ENCODE measurements at places on chromosomes 6 and 20.

GRCh38 chr20:22752324-22752723 lies 168.0 kb upstream of the FOXA2 start:
- no peak for DNase-seq

- DNase-seq = no peak
These were observed 53.2 kb downstream of the IRF4 start for GRCh38 chr6:444653-445275.

GRCh38 chr6:14178083-14178445 lies 60.5 kb downstream of the CD83 start:
- DNase-seq = peak; percentile 68

DNA sequence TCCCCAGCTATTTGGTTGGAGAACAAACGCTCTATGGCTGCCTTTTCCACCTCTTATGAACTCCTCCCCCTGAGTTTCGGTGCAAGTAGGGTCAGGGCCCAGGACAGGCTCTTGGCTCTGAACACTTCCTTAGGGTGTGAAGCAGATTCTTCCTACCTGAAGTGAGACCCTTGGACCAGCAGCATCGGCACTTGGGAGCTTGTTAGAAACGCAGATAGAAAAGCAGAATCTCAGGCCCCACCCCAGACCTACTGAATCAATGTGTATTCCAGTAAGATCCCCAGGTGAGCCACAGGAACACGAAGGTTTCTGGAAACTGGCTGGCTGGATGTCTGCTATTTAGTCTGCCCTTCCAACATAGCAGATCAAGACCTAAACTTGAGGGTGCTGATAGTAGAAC lies 3.2 kb downstream of the FAM50B start:
- DNase-seq = no peak

- no peak for DNase-seq
These were observed 2.8 kb downstream of the DLGAP4 start for GRCh38 chr20:36308986-36309385.

DNA sequence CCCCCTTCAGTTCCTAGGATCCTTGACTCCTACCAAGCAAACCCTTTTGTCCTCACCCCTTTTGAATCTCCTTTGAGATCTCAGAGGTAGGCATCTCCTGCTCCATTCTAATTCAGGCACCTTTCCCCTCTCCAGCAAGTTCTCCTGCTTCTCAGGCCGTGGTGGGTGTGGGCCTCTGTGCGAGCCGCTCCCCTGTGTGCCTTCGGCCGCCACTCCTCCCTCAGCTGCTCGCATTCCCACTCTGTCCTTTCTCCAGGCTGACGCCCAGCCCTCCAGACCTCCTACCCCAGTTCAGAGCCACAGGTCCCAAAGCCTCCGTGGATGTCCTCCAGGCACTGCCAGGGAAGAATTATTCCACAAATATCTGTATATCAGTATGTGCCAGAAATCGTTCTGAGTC lies 19.7 kb upstream of the RPS6KA2 start:
- DNase-seq = no peak

DNA sequence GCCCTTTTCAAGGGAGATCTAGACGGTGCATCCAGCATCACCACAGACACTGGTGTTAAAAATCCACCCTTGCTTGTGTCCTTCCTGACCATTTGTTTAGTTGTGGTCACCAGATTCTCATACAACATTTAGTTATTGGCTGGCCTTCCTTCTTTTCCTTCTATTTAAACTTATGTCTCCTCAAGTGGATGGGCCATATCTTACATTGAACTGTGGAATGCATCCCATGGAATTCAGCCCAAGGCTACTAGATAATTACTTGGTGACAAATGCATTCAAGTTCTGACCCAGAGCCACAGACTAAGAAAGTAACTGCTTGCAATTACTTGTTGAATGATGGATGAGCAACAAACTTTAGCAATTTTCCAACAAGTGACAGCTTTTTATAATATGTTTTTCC lies 198.9 kb upstream of the SSTR4 start:
- DNase-seq = peak; percentile 75

DNA sequence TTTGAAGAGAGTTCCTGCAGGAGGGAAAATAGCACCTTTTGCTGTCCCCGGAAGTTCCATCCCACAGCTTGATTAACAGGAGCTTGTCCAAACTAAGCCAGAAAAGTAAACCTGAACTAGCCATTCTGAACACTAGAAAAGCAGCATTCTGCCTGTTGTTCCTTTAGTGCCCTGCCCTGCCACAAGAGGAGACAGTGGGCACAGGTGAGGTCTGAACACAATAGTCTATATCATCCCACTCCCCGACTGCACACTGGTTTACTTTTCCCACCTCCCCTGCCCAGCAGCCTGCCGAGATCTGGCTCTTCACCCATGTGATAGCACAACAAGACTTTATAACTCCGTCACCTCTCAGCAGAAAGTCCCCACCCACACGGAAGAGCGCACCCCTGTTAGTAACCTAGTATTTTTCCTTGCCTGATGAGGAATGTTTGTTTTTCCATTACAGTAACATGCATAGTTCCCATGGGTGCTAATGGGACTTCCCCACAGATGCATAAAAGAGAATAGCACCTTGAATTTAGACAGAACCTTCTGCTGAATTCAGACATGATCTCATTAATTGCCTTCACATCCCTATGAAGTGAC lies 59.7 kb downstream of the TFAP2A start:
- peak; percentile 14 for DNase-seq

DNA sequence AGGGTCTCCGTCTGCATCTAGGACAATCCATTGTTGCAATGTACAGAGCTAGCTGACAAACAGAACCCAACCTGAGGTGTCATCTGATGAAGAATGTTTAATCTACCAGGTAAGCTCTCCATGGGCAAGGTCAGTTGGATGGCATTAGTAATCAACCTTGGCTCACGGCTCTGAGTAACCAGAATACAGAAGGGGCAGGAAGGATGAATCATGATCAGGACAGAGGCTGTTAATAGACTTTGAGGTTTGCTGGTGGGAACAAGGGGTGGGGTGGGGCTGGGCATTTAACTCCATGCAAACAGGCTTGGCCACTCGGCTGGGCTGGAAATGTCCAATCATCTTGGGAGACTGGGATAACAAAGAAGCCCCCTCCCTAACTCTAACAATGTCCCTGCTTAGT lies 77.1 kb upstream of the MRPS10 start:
- peak; percentile 79 for DNase-seq

GRCh38 chr6:29745855-29746449 lies 22.7 kb downstream of the HLA-F start:
- DNase-seq = no peak

- peak; percentile 41 for DNase-seq
These were observed 69.7 kb downstream of the EFHC1 start for GRCh38 chr6:52489881-52490280.

- DNase-seq = no peak
These were observed 270.5 kb downstream of the NRN1 start for GRCh38 chr6:5736016-5736738.

DNA sequence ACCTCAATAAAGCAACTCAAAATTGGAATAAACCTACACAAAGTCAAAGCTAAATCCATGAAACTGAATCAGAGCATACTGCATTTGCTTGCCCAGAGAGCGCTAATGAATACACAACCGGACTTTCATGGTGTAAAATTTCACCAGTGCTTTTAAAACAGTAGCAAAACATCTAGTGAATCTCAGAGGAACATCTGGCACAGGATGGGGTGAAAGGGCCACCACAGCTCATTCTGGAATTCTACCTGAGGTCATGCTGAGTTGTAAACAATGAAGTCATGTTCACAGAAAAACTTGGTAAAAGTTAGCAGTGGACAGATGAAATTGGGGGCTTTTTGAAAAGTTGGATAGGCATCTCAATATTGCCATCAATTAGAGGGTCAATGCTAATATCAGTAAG lies 125.6 kb upstream of the STXBP5 start:
- peak; percentile 2 for DNase-seq

- no peak for DNase-seq
These were observed 31.2 kb downstream of the PNLDC1 start for GRCh38 chr6:159831373-159831679.

GRCh38 chr6:151524059-151524458 lies 30.2 kb downstream of the CCDC170 start:
- peak; percentile 9 for DNase-seq

GRCh38 chr6:109454496-109455436 lies 806 bp downstream of the MICAL1 start:
- DNase-seq = no peak

GRCh38 chr6:17839513-17840223 lies 132.9 kb upstream of the NUP153 start:
- DNase-seq = no peak

- DNase-seq = no peak
These were observed 244.2 kb downstream of the CBLN4 start for GRCh38 chr20:55761100-55761499.

- no peak for DNase-seq
These were observed 7.0 kb downstream of the CTCFL start for GRCh38 chr20:57517904-57518303.

- DNase-seq = peak; percentile 86
These were observed 1.0 kb downstream of the IGF2R start for GRCh38 chr6:159969921-159970320.

- no peak for DNase-seq
These were observed 7.9 kb upstream of the FAM209A start for GRCh38 chr20:56516631-56517030.

- no peak for DNase-seq
These were observed 140.4 kb upstream of the TAB2 start for GRCh38 chr6:149176971-149177667.

DNA sequence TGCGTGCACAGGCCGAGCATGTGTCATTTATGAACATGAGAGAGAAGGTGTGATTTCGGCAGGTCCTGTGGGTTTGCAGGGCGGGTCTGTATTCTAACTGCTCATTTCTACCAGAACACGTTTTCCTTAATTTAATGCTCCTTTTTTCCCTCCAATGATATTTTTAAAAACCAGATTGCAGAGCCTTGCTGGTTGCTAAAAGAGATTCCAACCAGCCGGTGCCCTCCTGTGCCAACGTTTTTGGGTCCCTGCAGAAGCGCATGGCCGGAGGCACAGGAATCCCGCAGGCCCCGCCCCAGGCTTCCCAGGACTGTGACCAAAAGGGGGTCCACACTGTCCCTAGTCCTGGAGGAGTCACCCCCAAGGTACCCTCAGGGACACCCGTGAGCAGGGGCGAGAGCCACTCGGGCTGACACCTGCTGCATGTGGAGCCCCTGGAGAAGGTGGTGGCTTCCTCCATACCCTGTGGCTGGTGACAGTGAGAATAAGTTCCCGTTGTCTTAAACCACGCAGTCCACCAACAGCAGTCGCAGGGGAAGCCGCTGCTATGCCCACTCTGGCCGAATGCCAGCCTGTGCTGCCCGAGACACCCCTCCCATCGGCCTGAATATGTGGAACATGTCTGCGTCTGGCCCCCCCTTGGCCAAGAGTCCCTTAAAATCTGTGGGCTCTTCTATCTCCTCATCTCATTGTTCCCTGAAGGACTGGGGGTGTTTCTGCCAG lies 15.7 kb upstream of the NTSR1 start:
- DNase-seq = no peak

GRCh38 chr6:7914991-7915789 lies 4.6 kb upstream of the TXNDC5 start:
- DNase-seq = peak; percentile 69

- DNase-seq = peak; percentile 85
These were observed 561.3 kb upstream of the JAG1 start for GRCh38 chr20:11235058-11235457.

DNA sequence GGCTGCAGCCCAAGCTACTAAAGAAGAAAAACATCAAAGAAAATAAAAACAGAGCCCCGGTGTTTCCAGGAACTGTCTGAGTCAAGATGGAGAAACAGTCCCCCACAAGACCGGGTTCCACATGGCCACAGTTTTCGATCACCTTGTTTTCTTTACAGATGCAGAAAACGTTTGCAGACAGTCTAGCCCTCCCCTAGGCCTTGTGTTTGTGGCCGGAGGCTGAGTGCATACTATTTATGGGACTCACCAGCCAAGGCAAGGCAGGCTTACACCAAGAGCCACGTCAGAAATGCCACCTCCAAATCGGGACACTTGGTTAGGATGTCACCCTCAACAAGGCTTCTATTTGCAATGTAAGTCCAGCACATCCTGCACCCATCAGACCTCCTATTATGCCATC lies 97.3 kb downstream of the BMP7 start:
- DNase-seq = no peak

GRCh38 chr6:80435457-80435856 lies 329.0 kb downstream of the BCKDHB start:
- DNase-seq = no peak

GRCh38 chr6:79776076-79776475 lies 144.9 kb downstream of the SH3BGRL2 start:
- no peak for DNase-seq

- DNase-seq = peak; percentile 38
These were observed 63.8 kb upstream of the CD83 start for GRCh38 chr6:14053811-14054210.

DNA sequence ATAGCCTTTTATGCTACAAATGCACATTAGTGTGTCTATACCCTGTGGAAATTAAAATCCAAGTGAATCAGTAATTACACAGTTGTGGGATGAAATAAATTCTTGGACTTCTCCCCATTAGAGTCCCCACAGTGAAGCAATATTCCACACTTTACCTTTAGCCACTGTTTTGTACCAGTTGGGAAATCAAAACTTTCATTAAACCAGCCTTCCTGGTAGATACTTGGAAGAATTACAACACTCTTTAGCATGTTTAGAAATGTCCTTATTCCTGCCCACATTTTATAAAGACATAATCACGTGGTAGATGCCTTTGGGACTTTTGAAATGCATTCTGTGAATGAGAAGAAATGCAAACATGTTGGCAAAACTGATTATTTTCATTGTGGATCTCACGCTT lies 49.0 kb upstream of the ANKEF1 start:
- no peak for DNase-seq

DNA sequence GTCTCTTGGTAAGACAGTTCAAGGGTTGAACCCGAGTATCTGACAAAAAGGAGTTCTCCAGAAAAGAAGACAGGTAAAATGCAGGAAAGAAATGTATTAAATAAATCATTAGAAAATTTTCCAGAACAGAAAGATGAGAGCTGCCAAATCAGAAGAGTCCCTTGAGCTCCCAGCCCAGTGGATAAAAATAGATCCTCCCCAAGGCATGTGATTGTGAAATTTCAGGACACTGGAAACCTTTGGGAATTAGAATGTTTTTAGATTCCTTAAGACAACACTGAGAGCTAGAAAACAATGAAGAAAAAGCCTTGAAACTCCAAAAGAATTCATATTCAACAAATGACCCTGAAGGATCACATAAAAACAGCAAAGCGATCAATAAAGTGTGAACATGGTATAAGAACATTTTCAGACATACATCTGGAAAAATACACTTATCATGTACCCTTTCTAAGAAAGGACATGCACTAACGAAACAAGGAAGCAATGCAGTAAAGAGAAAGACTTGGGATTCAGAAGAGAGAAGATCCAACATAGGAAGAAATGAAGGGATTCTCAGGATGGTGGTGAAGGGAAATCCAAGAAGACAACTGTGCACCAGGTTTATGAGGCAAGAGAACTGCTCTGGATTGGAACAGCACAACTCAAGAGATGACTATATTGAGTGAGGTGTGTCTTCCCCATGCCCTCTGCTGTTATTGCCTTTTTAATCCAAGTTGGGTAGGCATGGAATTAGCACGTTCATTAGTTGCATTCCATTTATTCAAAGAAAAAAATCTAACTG lies 390.4 kb downstream of the SYNE1 start:
- no peak for DNase-seq

- no peak for DNase-seq
These were observed 42.2 kb upstream of the EDN3 start for GRCh38 chr20:59258221-59258621.
